ENCODE measurements at places on chromosomes 1 and 21.
A peak's percentile ranks its signal among the peaks of the same experiment; 100 is the strongest.

DNA sequence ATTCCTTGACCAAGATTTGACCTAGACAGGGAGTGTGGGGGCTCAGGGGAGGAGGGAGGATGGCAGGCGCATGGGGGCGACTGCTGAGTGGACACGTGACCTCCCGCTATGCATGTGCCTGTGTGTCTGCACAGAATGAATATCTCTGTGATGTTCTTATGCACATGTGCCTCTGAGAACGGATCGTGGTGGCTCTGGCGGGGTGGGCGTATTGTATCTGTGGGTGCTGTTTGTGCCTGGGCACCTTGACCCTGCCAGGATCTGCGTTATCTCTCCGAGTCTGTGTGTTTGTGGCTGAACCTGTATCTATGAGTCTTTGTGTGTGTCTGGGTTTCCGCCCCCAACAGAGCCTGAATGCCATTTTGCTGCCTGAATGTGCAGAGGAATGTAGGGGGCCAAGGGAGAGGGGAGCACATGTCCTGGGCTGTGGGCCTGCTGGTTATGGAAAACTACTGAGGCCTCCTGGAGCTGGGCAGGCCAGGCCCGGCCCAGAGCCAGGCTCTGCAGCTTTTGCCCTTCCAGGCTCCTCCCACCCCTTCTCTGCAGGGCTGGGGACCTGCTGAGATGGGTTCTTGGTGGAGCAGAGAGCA lies 102.5 kb downstream of the EBNA1BP2 start:
- no peak for DNase-seq

- DNase-seq = no peak
These were observed 7.3 kb upstream of the FAM167B start for GRCh38 chr1:32239790-32240139.

GRCh38 chr21:41950941-41951351 lies 2.9 kb downstream of the C2CD2 start:
- no peak for DNase-seq

GRCh38 chr1:154863315-154864174 lies 6.5 kb downstream of the KCNN3 start:
- DNase-seq = peak; percentile 62

DNA sequence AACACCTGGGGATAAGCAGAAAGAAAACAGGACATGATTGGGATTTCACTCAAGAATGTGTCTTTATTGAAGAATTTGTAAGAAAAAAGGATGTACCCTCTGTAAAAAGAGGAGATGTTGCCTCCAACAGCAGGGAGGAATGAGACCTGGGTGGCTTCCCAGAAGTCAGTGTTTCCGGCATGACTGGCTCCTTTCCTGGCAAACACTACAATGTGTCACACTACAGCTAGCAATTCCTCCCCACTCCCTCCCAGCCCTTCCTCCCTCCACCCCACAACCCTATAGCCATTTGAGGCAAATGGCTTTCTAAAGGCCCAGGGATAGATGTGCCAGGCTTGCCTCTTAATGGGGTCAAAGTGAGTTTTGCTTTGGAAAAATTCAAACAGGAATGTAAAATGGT lies 11.5 kb upstream of the COL8A2 start:
- DNase-seq = no peak

DNA sequence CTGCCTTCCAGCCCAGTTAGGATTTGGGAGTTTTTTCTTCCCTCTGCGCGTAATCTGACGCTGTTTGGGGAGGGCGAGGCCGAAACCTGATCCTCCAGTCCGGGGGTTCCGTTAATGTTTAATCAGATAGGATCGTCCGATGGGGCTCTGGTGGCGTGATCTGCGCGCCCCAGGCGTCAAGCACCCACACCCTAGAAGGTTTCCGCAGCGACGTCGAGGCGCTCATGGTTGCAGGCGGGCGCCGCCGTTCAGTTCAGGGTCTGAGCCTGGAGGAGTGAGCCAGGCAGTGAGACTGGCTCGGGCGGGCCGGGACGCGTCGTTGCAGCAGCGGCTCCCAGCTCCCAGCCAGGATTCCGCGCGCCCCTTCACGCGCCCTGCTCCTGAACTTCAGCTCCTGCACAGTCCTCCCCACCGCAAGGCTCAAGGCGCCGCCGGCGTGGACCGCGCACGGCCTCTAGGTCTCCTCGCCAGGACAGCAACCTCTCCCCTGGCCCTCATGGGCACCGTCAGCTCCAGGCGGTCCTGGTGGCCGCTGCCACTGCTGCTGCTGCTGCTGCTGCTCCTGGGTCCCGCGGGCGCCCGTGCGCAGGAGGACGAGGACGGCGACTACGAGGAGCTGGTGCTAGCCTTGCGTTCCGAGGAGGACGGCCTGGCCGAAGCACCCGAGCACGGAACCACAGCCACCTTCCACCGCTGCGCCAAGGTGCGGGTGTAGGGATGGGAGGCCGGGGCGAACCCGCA lies at the start of gene PCSK9:
PCSK9 (plus strand) TSS at position 207 of the 741 bp plus-strand sequence; CDS start at position 497, 290 bp downstream.
- DNase-seq = no peak

GRCh38 chr1:179016706-179017382 lies 8.8 kb upstream of the FAM20B start:
- no peak for DNase-seq

GRCh38 chr1:40948741-40949443 lies 30.6 kb upstream of the CTPS1 start:
- DNase-seq = no peak

GRCh38 chr1:155051777-155052398 lies 772 bp downstream of the ADAM15 start:
- no peak for DNase-seq

DNA sequence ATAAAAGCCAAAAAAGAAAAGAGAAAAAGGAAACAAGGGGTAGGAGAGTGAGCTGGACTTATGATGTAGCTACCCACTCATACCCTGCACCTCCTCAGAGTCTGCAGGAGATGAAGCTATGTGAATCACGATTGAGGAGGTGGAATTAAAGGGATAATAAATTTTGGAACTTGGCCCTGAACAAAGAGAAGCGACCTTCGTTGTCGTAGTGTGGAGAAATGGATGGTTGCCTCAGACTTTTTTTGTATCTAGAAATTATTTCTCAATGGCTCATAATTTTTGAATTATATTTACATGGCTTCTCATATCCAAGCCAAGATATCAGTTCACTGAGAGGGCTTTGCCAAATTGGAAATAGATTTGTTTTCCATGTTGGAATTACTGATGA lies 37.8 kb upstream of the SIPA1L2 start:
- no peak for DNase-seq

GRCh38 chr1:98157524-98158313 lies 236.9 kb upstream of the DPYD start:
- DNase-seq = no peak

DNA sequence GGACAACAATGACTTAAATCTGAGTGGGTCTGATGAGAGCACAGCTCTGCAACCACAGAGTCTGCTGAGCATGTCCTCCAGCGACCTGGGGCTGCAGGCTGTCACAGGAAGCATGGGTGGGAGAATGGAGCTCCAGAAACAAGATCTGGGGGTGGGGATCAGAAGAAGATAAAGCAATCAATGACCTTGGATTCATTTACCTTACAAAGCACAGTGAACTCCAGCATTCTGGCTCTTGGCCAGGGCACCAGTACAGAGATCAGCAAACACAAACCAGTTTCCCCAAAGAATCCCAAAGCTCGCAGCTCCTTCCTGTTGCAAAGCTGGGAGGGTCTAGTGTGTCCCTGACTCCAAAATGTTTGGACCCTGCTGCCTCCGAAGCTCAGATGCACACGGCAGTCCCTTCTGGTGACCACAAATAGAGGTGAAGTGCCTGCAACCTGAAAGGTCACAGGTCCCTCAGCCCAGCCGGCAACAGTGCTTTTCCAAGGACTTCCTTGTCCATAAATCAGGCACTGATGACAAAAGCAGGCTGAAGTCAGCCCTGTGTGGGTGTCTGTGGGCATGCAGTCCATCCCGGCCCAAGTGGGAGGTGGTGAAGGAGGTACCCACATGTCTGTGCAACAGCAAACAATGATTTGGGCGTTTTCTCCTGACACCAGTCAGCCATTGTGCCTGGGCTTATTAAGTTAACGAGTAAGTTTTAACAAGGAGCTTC lies 76.1 kb downstream of the SH3BGR start:
- DNase-seq = no peak

DNA sequence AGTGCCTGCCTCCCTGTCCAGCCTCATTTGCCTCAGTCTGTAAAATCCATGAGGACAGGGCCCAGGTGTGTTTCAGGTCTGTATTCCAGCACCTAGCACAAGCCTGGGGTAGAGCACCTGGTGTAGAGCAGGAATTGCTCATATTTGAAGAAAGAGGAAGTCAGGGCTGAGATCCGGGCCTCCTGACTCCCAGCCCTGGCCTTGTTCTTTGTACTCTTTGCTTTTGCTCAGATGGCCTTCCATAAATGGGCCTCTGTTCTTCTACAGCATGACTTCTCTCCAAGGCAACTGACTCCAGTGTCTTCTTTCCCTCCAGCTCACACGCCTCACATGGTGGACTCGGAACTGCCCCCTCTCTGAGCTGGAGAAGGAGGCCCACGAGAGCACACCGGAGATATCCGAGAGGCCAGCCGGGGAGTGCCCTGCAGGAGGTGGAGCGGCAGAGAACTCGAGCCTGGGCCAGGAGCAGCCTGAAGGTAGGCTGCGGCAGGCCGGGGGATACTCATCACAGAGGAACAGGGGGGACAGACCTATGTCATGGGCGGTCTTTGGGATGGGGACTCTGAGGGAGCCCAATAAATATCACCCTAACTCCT lies 19.7 kb downstream of the SLC5A9 start:
- no peak for DNase-seq
